WERI-Rb-1 (cell line): ENCODE measurements at places on chromosomes 12 and 14.

DNA sequence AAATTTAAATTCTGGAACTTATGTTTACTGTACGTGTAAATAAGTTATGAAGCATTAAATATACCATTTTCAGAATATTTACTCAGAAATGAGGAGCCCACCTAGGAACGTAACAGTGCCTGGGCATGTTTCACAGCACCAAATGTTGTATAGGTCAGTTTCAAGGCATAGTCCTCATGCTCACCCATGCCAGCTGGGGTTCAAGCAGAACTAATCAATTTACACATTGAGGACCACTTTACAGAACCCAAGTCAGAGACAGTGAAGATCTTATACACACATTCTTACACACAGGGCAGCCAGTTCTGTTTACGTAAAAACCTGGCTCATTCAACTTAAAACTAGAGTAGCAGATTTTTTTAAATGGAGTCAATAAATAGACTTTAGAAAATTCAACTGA, 2.0 kb downstream of the KICS2 start:
- DNase-seq = no peak

DNA sequence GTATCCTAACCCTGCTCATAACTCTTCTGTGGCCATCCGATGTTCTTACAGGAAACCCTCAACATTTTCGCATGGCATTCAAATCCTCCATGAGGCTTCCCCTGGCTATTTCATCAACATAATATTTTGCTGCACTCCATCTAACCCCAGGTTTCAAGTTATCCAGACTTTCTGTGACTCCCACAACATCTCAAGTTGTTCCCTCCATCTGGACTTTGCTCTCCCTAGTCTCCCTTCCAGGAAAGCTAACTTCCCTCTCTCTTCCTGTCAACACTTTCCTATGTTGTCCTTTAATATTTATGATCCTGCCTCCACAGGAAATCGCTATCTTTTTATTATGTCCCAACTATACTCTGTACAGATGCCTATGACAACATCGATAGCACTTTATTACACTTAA, 146.1 kb downstream of the METTL25 start:
- no peak for DNase-seq

- DNase-seq = no peak
Measured at GRCh38 chr14:61510736-61511557, 184.4 kb upstream of the HIF1A start.

- DNase-seq = no peak
Measured at GRCh38 chr12:54270345-54270744, 9.6 kb downstream of the CBX5 start.
